ENCODE measurements at places on chromosomes 5 and 9. TPM values are rescaled to one million over a fixed set of nuclear protein-coding genes. Genes with fewer than 3 reads are reported as not detected.

GRCh38 chr9:90301277-90301653 is 341.4 kb downstream of the DIRAS2 start:
- H3K4me3 ChIP-seq: no peak overlapping the region
- H3K27me3 ChIP-seq: peaks cover 11% of the 10 kb centered on the region
- H3K36me3 ChIP-seq: no peaks in the 10 kb centered on the region
- no peak for DNase-seq

- DNase-seq: no peak
- no peaks in the 10 kb centered on the region for H3K36me3 ChIP-seq
- no peak overlapping the region for H3K27ac ChIP-seq
- H3K4me1 ChIP-seq: peaks cover 4% of the 10 kb centered on the region
Observed at GRCh38 chr9:76800901-76801300, 36.7 kb downstream of the PCA3 start.

DNA sequence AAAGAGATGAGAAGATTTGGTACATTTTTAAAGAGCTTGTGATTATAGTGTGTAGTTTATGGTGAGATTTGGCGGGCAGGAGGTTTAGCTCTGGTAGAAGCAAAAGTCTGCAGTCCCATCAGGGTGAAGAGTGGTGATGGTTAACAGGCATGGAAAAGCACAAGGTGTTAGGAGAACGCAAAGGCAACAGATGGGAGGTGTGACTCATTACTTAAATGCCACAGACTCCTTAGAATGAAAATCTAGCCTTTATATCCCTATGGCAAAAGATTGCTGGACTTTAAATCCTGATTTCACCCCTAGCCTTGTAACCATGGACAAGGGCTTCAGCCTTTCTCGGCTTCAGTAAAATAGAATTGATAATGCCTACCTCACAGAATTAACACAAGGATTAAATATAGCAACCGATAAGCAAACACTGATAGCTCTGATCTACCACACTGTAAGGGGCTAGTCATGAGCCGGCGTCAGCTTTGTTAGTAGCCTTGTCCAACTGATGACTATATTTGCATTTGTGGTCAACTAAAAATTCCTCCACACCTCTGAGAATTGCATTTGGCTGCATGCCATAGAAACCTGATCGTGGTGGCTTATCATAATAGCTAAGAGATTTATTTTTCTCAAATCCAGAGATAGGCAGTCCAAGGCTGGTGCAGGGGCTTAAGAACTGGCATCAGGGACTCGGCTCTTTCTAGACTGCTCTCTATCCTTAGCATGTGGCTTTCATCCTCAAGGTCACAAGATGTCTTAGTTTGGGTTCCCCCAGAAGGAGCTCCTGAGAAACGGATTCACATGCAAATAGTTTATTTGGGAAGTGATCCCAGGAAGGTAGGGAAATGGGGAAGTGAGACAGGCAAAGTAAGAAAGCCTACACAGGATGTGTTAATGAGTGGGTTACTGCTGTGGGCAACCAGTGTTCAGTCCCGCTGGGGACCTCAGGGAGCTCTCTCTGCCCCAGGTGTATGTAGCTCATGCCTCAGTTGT is 19.6 kb downstream of the MFAP3 start:
- H3K36me3 ChIP-seq: peaks cover 24% of the 10 kb centered on the region
- H3K27ac ChIP-seq: peak overlapping the region; percentile 36
- peaks cover 21% of the 10 kb centered on the region for H3K4me1 ChIP-seq
- no peak for DNase-seq
- no peaks in the 10 kb centered on the region for H3K27me3 ChIP-seq

- H3K4me3 ChIP-seq: no peak overlapping the region
- no peaks in the 10 kb centered on the region for H3K4me1 ChIP-seq
- no peak overlapping the region for H3K27ac ChIP-seq
- no peak for DNase-seq
Observed at GRCh38 chr5:66796305-66797292, 200.4 kb downstream of the MAST4 start.

The P4HA2 gene
- total RNA-seq: 13.5 TPM

DNA sequence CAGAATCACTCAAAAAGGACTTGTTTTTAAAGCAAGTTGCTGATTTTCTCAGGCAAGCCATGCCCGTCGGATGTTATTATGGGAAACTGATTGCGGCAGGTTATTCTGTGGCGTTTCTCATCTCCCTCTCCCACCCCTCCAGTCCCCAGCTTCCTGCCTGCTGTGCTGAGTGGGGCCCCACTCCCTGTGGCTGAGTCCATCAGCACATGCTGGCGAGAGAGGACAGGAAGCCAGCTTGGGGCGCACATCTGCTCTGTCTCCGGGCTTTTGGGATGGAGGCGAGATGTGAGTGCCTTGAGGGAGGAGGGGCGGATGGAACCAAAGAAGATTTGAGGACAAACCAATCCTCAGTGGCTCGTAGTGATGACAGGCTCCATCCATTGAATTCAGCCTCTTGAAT is 108.0 kb downstream of the DAPK1 start:
- peaks cover 13% of the 10 kb centered on the region for H3K27me3 ChIP-seq
- peaks cover 10% of the 10 kb centered on the region for H3K4me1 ChIP-seq

- DNase-seq: no peak
- H3K4me3 ChIP-seq: no peak overlapping the region
- peaks cover 11% of the 10 kb centered on the region for H3K27me3 ChIP-seq
Observed at GRCh38 chr5:154109416-154110106, 70.8 kb downstream of the MFAP3 start.

The OLFML2A gene
- total RNA-seq: not detected

DNA sequence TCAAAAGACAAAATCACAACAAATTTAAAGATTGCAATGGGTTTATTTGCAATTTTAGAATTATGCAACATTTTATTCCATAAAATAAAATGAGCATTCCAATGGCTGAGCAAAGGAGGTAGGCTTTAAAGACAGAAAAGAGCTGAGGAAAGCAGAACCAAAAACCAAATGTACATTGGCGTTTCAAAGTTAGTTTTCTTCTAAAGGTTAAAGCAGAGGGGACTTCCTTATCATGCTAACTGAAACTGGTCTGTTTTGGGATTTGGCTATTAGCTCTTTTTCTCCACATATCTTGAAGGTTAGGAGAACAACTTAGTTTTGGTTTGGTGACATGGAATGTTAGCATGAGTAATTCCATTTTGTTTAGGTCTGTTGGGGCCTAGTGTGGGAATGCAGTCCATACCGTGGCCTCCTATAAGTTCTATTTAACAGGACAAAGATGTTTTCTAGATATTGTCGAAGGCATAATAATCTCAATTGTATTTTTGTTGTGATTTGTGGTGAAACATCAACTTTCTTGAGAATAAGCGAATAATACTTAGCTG is 20.3 kb downstream of the DCP2 start:
- DNase-seq: no peak
- H3K4me3 ChIP-seq: no peak overlapping the region
- peaks cover 15% of the 10 kb centered on the region for H3K4me1 ChIP-seq
- H3K27ac ChIP-seq: no peak overlapping the region
- H3K36me3 ChIP-seq: peaks cover 46% of the 10 kb centered on the region

- H3K27me3 ChIP-seq: peaks cover 26% of the 10 kb centered on the region
- no peaks in the 10 kb centered on the region for H3K4me1 ChIP-seq
- H3K27ac ChIP-seq: no peak overlapping the region
- H3K4me3 ChIP-seq: no peak overlapping the region
Observed at GRCh38 chr5:53542926-53543325, 17.5 kb upstream of the NDUFS4 start.

The ACTBL2 gene
- total RNA-seq: not detected

The NPDC1 gene
- 29.9 TPM for total RNA-seq

DNA sequence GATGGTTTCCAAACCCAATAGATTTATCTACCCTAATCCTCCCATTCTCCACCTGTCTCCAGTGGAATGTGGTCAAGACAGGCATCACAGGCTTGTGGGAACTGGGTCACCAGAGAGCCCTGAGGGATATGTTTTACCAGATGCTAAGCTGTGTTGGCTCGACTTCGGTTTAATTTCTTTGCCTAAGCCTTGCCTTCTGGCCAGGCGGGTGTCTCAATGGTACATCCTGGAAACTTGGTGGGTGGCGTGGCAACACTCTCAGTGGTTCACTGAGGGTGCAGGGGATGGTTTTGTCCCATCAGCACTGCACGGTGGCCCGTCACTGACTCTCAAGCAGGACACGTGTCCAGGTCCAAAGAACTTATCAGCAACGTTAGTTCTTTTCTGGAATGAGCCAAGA is 192.2 kb downstream of the TENT4A start:
- H3K27ac ChIP-seq: no peak overlapping the region
- H3K36me3 ChIP-seq: no peaks in the 10 kb centered on the region
- no peaks in the 10 kb centered on the region for H3K4me1 ChIP-seq
- no peaks in the 10 kb centered on the region for H3K27me3 ChIP-seq

The TERT gene
- 0.44 TPM for total RNA-seq
